AML-193 (cell line): ENCODE measurements at places on chromosomes 2 and 18.
A peak's percentile ranks its signal among the peaks of the same experiment; 100 is the strongest.

GRCh38 chr2:193845604-193846003 lies 1650.9 kb upstream of the TMEFF2 start:
- no peak for DNase-seq

- DNase-seq: no peak
Measured at GRCh38 chr2:28593160-28593755, 97.4 kb downstream of the PLB1 start.

DNA sequence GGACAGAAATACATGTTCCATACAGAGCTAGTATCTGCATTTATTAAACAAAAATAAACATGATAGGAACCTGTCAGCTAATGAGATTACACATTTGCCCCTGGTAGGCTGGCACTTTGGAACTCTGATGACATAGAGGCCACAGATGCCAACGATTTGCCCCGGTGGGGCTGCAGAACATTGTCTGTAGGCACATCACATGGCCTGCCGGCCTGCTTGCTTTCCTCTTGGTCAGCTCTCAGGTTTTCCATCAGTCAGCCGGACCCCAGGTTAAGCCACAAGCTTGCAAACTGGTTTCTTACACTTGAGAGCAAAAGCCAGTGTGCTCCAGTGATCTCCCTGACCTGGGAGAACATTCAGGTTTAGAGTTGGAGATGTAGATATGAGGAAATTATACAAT lies 60.3 kb downstream of the CRACDL start:
- no peak for DNase-seq

- DNase-seq: no peak
Measured at GRCh38 chr2:134035605-134036370, 218.1 kb upstream of the MGAT5 start.

DNA sequence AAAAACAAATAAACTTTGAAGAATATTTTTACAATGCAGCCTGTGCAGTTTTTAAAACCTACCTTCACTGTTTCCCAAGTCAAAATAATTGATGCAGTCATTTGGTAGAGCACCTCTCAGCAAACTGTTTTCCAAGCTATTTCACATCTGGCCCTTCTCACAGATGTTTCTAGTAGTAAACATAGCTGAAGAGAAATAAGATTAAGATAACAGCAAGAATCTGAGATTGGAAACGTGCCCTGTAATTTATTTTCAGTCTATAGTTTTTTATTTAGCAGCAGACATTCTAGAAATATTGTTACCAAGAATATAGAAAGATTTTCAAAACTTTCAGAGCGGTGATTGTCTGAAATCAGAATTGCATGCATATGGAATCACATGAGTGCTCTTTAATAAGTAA lies 440.2 kb downstream of the TRIB2 start:
- DNase-seq: no peak

DNA sequence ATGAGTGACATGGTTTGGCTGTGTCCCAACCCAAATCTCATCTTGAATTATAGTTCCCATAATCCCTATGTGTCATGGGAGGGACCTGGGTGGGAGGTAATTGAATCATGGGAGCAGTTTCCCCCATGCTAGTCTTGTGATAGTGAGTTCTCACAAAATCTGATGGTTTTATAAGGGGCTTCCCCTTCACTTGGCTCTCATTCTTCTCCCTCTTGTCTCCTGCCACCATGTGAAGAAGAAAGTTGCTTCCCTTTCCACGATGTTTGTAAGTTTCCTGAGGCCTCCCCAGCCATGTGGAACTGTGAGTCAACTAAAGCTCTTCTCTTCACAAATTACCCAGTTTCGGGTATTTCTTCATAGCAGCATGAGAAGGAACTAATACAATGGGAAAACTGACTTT lies 14.0 kb downstream of the DNAH7 start:
- no peak for DNase-seq

DNA sequence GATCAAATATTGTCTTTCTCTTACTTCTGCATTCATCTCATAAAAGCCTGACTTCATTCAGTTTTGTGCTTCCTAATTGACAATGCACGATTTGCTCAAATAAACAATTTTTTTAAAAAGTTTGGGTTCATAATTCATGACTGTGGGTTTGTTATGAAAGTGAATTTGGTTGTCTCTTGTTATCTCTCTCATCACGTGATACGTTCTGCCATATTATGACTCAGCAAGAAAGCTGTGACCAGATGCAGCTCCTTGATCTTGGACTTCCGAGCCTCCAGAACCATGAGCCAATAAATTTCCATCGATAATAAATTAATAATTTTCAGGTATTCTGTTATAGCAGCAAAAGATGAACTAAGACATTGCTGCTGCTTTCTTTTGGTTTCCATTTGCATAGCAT lies 156.5 kb upstream of the LRATD1 start:
- no peak for DNase-seq

GRCh38 chr18:41585512-41585911 lies 369.5 kb upstream of the PIK3C3 start:
- no peak for DNase-seq

DNA sequence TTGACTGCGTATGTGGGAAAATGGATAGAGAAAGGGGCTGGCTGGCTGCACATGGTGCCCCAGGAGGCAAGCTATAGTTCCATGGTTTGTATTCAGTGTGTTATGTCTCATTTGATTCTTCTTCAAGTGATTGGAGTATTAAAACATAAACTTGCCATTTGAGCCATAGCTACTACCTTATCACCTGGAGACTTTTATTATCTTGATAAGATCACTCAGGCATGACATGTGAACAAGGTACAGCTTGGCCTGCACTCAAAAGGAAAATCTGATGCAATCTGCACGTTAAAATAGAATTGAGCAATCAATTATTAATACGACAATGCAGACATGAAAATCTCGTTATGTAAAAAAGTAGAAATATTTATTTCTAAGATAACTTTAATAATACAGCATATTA lies 116.9 kb downstream of the RND3 start:
- DNase-seq: no peak

- DNase-seq: no peak
Measured at GRCh38 chr18:9177031-9177430, 40.5 kb downstream of the ANKRD12 start.

DNA sequence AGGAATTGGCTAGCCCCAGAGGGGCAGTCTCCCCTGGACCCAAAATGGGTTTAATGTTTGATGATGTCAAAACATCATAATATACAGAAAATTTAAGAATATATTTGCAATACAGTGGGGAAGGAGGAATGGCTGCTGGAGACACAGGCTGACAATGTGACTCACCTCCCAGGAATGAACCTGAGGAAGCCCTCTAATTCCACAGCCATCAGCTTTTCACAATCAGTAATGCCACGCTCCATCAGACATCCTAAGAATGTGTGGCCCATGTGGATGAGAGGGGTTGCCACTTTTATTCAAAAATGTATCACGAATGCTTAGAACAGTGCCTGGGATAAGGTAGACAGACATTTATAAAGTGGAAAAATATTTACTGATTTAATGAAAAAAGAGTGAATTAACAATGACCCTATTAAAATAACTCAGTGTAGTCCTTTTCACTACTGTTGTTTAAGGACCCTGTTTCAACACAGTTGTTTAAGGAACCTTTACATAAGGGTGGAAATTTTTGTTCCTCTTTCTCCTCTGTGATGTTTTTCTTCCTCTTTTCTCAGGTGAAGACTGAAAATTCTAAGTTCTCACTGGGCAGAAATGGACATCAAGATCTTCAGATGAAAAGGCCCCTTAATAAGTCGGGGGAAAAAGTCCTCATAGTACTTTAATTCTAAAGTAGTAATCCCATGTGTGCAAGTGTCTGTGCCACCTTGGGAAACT lies 17.5 kb upstream of the TMEM163 start:
- DNase-seq: peak; percentile 74

DNA sequence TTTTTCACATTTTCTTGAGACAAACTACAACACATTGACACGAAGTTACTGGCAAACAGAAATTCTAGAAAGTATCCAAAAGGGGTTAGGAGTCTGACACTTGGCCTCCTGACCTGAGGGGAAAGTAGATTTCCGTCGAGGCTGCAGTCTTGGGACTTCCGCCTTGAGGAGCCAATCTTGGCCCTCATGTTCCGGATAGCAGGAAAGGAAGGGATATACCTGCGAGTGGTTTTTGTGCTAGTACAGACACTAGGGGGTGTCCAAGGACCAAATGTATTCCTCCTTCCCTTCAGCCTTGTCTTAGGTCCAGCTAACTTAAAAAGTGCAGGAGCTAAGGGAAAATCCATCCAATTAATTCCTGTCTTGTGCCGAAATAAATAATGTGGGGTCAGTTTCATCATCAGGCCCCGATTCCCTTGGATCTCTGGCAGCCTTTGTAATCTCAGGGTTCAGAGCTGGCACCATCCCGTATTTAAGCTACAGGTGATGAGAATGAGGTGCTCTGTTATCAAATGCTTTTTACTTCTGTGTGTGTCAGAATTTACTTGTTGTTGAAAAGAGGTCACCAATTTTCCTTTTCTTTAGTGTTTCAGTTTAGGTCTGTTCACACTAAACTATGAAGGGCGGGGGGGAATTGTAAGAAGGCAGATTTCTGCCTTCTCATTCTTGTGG lies 330.2 kb upstream of the FANCL start:
- DNase-seq: peak; percentile 16

DNA sequence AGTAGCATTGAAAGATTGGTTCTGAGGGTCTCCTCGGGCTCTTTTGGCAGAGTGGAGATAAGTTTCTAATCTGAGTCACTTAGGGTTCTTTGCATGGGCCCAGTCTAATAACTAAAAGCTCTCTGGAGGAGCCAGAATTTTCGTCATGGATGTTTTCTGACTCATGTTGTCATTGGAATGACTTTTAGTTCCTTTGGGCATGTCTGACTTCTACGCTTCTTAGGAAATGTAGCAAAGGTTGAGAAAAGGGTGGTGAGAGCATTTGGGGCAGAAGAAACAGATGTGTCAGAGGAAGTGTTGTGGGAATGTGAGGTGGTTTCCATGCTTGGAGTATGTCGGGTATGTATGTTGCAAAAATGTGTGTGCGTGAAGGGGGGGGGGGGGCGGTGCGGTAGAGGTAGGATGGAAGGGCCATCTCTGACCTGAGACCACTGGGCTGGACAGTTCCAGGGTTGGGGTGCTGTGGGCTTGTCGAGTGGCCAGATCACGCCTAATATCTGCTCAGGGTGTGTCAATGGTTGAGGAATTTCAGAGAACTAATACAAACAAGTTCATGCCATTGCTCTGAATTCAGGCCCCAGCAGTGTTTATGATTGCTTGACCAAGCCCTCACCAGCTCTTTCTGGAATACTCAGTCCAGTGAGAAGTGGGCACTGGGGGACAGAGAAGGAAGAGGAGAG lies 26.9 kb downstream of the KLHL29 start:
- DNase-seq: no peak

DNA sequence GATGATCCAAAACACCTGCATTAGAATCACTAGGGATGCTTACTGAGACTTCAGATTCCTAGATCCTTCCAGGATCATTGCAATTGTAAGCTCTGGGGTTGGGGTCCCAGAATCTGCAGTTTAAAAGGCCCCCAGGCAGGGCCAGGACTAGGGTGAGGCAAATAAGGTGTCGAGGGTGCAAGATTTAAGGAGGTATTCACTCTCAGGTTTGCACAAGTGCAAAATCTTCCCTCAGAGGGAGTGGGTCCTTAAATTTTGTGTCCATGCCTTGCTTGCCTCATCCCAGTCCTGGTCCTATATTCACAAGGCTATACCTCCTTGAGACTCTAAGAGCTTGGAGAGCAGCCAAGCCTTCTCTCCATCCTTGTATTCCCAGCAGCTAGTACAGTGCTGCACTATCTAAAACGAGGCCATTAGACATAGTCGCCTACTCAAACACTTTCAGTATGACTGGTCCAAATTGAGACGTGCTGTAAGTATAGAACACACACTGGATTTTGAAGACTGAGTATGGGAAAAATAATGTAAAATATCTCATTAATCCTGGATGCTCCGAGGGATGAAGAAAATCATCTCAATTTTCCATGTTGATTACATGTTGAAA lies 31.6 kb upstream of the MREG start:
- DNase-seq: no peak

DNA sequence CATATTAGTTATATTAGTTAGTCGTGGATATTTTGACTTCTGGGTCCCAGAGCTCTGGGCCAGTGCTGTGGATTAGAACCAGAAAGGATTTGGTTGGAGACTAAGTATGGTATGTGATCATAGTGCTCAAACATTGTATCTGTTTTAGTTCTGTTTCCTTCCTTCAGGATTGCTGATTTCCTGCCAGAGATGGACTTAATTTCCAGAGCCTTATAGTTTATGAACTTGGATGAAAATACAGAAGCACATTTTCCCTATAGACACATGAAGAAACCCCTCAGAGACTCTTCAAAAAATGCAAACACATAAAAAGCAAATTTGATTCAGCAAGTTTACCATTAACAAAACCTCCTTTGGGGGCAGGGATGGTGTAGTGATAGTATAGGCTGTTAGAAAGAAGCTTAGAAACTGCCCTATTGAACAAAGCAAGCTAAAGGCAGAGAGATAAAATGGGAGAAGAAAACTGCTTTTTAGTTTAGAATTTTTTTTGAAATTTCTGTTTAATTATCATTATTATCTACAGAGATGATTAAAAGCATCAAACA lies 88.7 kb upstream of the EFEMP1 start:
- no peak for DNase-seq

- DNase-seq: no peak
Measured at GRCh38 chr2:121136323-121136722, 148.7 kb downstream of the TFCP2L1 start.

GRCh38 chr2:154952346-154952980 lies 254.0 kb downstream of the KCNJ3 start:
- no peak for DNase-seq

- DNase-seq: peak; percentile 70
Measured at GRCh38 chr2:201116115-201116958, at the start of gene CFLAR. TSS of gene CFLAR (plus strand) at chr2:201116164. CDS start at chr2:201129866, 13,702 bp downstream.
